ENCODE measurements at places on chromosomes 6 and 20.
A peak's percentile ranks its signal among the peaks of the same experiment; 100 is the strongest.

- DNase-seq = no peak
These were observed 345.8 kb upstream of the PRND start for GRCh38 chr20:4375881-4376280.

DNA sequence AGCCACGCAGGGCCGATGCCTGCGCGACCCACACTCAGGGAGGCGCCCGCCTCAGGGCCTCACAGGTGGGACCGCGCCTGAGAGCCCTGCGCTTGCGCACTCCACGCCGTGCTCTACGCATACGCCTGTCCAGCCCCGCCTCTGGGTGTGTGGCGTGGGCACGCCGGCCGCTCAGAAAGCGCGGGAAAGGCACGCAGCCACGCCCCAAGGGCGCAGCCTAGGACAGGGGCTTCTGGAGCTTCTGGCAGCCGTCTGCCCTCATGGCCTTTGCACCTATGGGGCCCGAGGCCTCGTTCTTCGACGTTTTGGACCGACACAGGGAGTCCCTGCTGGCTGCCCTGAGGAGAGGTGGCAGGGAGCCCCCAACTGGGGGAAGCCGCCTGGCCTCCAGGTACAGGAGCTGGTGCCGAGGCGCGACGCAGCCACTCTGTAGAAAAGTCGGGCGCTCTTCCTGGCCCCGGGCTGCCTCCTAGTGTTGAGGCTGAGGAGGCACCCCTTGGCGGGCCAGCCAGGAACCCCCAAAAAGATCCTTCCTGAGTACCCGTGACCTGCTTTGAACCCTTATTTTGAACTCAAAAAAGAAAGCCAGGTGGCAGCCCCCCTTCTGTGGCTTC is at the start of gene SPO11:
Gene SPO11 (plus strand): TSS at position 196 of the 614 bp plus-strand sequence. CDS start 65 bp downstream, at position 261.
- DNase-seq = no peak

GRCh38 chr6:149499066-149499465 is 14.3 kb upstream of the ZC3H12D start:
- peak; percentile 61 for DNase-seq

- DNase-seq = no peak
These were observed 319.7 kb upstream of the MAN1A1 start for GRCh38 chr6:119669221-119669620.

DNA sequence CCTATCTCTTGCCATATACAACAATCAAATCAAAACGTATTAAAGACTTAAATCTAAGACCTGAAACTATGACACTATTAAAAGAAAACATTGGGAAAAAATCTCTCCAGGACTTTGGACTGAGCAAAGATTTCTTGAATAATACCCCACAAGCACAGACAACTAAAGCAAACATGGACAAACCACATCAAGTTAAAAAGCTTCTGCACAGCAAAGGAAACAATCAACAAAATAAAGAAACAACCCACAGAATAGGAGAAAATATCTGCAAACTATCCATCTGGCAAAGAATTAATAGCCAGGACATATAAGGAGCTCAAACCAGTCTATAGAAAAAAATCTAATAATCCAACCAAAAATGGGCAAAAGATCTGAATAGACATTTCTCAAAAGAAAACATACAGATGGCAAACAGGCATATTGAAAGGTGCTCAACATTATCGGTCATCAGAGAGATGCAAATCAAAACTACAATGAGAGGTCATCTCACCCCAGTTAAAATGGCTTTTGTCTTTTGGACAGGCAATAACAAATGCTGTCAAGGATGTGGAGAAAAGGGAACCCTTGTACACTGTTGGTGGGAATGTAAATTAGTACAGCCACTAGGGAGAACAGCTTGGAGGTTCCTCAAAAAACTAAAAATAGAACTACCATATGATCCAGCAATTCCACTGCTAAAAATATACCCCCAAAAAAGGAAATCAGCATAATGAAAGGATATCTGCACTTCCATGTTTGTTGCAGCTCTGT is 76.2 kb downstream of the SNX5 start:
- DNase-seq = no peak

GRCh38 chr6:44539701-44540355 is 152.3 kb downstream of the CDC5L start:
- no peak for DNase-seq

GRCh38 chr6:127348028-127348661 is 4.7 kb upstream of the ECHDC1 start:
- DNase-seq = no peak

DNA sequence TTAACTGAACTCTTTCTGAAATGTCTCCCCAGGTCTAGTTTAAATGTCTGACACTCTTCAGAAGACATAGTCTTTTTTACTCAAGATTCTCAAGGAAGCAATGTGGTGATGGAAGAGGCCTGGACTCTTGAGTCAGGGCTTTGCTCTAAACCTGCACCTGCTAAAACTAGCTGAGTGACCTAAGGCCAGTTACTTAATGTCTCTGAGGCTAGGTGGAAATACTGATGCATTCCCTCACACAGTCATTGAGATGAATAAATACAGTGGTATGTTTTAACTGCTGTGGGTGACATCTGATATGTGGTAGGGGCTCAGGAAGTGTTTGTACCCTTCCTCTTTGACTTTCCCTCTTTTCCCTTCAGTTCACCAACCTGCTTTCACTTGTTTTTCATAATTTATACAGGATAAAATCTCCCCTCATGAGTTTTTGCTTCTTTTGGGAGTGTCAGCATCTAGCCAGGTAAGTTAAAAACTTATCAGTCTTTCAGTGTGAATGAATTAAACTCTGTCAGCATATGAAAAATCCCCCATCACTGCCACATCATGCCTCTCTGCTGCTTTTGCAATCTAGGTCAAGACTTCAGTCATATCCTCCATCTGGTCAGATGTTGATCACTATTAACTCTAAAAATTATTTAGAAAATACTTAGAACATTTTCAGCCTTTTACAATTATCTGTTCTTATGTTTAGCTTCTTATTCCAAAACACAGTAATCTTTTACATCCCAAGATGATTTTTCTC is 178.7 kb upstream of the TNFAIP3 start:
- DNase-seq = no peak

GRCh38 chr20:47019121-47019824 is 124.6 kb downstream of the EYA2 start:
- no peak for DNase-seq

GRCh38 chr6:27775796-27776184 is 136.4 kb downstream of the OR2B2 start:
- DNase-seq = no peak

GRCh38 chr6:94570581-94570980 is 1006.8 kb upstream of the MANEA start:
- DNase-seq = no peak

- DNase-seq = no peak
These were observed 3.5 kb downstream of the LRFN2 start for GRCh38 chr6:40583709-40584108.

DNA sequence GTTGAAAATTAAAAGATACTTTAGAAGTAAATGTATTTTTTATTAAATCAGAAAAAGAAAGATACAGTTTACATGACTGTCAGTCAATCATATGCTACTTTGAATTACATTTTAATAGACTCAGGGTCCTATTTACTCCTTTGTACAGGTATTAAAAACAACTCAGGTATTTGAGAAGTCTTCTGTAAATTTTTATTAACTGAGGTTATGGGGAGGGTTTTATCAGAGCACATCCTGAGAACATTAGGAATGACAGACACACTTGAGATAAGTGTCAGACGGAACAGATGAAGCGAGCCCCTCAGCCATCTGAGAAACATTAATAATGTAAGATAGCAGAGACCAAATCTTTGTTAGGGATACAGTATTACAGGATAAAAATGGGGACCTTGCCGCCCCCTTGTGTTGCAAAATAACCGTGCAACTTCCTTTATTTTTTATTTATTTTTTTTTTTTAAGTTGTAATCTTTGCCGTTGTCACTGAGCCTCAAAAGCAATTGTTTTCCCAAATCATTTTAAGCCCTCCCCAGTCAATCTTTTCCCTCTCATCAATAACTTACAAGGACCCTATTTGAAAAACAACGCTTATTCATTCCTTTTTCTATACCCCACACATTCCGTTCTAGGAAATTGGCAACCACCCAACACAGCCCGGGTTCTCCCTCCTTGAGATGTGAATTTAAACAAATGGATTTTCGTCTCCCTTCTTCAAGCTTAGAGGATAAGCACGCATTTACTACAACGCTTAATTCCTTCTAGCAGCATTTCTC is 126.7 kb downstream of the BCAS1 start:
- no peak for DNase-seq

DNA sequence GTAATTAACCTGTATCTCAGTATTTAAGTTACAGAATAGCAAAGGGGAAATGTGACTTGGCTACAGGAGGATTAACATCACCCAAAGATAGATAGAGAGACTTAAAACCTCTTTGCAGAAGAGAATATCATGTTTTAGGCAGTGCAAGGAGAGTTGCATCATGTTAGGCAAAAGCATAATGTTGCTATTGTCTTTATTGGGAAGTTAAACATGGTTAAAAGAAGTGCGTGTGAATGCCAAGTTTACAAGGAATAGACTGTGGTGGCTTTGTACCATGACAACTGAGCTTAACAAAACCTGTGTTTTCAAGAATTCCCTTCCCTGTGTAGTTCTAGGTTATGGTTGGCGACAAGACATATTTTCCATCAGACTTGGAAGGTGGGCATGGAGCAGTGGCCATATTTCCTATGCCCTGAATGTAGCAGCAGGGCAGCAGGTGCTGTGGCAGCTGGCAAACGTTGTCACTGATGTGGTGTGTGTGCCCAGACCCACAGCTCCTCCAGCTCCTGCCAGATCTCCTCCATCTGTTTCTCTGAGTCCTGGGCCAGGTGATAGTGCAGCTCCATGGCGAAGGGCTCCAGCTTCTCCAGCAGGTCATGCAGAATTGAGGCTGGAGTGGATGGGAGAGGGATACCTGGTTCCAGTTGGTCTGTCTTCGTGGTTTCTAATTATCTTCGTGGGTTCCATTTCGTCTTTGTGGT is 163.3 kb downstream of the QRSL1 start:
- DNase-seq = no peak

- no peak for DNase-seq
These were observed 79.7 kb upstream of the FOXP4 start for GRCh38 chr6:41466437-41466990.

DNA sequence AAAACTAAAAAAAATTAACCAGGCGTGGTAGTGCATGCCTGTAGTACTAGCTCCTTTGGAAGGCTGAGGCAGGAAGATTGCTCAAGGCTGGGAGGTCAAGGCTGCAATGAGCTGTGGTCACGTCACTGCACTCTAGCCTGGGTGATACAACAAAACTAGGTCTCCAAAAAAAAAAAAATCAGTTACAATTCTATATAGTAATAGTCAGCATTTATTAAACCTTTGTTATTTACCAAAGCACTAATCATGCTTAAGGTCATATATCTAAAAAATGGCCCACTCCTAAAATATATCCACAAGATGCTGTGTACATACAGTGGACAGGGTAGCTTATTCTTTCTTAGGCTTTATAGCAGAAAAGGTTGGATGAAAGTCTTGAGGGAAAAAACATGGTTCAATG is 152.4 kb downstream of the TFAP2A start:
- no peak for DNase-seq

GRCh38 chr20:56575157-56575556 is 42.1 kb downstream of the FAM209B start:
- no peak for DNase-seq

DNA sequence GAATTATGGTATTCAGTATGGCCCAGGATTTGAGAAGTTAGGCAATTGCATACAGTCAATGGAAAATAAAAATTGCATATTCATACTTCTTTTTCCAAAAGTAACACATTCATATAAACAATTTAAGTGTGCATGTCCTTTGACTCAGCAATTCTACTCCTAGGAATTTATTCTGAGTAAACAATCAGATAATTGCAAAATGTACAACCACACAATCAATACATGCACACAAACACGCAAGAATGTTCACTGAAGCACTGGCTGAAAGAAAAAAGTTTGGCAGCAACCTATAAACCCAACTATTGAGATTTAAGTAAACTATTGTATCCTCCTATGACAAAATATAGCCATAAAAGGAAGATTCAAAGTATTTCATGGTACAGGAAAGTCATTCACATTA is 1.6 kb downstream of the CYP39A1 start:
- DNase-seq = no peak

- no peak for DNase-seq
These were observed 39.0 kb downstream of the TTLL9 start for GRCh38 chr20:31909253-31910070.

DNA sequence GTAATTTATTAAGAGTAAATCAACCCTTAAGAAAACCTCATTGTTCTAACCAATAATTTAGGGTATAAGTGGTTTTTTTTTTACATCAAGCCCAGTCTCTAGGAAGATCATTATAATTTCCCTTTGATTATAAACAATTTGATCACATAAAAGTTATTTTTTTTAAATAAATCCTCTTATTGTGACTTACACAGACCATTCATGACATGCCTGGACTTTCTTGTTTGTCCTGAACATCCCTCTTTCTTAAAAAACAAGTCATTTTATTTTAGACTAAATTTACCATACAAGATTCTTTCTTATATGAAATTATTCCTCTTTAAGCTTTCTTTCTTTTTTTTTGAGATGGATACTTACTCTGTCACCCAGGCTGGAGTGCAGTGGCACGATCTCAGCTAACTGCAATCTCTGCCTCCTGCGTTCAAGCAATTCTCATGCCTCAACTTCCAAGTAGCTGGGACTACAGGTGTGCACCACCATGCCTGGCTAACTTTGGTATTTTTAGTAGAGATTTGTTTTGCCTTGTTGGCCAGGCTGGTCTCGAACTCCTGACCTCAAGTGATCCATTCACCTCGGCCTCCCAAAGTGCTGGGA is 53.6 kb upstream of the AGPAT4 start:
- DNase-seq = no peak

- no peak for DNase-seq
These were observed 35.4 kb upstream of the PBOV1 start for GRCh38 chr6:138253731-138254130.

DNA sequence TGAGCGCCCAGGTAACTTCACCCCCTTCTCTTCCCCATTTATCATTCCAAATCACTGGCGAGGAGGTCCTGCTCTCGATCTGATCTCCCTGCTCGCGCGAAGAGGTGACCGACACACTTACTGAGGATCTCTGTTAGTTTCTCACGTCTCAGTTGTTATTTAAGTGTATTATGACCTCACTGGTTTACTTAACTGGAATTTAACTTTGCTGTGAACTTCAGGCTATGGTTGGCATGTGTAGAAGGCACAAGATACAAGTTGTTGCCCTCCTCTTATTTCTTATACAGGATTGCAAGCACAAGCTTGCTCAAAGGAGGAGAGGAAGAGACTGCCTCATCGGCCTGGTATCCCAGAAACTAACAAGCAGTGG is 1.2 kb downstream of the RNF217 start:
- peak; percentile 39 for DNase-seq

DNA sequence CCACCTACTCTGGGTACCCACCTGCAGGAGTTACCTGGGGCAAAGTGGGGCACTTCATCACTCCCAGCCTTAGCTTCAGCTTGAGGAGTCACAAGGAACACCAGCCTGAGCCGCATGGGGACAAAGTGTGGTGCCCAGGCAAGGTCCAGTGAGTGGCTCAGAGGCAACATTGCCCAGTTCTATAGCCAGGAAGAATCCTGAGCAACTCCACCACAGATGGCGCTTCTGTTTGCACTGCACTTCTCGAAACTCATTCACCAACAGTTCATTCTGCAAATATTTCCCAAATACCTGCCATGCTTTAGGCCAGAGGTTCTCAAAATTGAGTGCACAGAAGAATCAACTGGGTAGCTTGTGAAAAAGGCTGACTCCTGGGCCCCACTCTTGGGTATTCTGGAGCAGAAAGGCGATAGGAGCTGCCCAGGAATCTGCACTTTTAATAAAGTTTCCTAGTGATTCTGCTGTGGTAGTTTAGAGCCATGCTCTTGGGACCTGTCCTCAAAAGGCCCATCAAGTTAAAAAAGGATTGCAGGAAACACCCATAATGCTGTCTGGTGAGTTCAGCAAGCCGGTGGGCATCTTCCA is 83.1 kb downstream of the VEGFA start:
- no peak for DNase-seq

- DNase-seq = no peak
These were observed 75.5 kb upstream of the SCP2D1 start for GRCh38 chr20:18738055-18738454.
